Stimulated activated CD8-positive, alpha-beta memory T cell treated with anti-CD3 and anti-CD28 coated beads, Interleukin-2, amount 100 ng/mL, for 1 hour (primary cell): ENCODE measurements at places on chromosomes 7 and 10.

- no peak for DNase-seq
These were observed 244.2 kb upstream of the PLXDC2 start for GRCh38 chr10:19572056-19572455.

- DNase-seq: no peak
These were observed 129.5 kb upstream of the MYO3A start for GRCh38 chr10:25804505-25804904.

DNA sequence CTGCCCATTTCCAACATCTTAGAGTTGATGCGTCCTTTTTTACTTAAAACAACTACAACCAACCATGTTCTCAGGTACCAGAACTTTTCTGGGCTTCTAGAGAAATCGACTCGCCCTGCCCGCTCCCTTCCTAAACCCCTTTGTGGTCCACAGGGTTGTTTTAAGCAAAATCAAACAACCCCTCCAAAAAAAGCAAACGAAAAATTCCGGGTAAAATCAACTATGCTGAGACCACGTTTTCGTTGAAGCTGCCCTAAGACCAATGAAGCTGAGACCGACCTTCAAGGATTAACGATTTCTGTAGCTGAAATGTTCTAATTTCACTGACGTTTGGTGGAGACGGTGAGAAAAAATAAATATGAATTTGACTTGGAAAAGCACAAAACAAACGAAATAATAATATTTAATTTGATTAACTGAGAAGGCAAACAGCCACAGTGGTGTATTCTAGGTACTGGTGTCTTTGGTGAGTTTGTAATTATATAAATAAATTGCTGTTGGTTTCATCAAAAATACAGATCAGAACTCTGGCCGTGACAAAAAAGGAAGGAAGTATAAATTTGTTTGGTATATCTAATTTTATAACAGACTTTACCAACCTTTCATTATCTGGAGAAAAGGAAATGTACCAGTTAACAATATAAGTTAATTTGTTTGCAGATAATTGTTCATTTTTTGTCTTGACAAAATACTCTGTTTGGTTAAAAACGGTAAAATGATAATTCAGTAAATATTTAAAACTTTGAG lies 4.7 kb upstream of the IGF2BP3 start:
- DNase-seq: no peak

GRCh38 chr7:151174246-151175046 lies 7.0 kb upstream of the GBX1 start:
- no peak for DNase-seq

- DNase-seq: no peak
These were observed 20.7 kb downstream of the ZNF107 start for GRCh38 chr7:64686493-64687184.

- no peak for DNase-seq
These were observed 65.5 kb downstream of the LRRC17 start for GRCh38 chr7:102978284-102978683.

- DNase-seq: no peak
These were observed 42.9 kb downstream of the PRKG1 start for GRCh38 chr10:51117053-51117660.

- peak; percentile 28 for DNase-seq
These were observed 36.7 kb downstream of the PFKFB3 start for GRCh38 chr10:6239213-6239991.

DNA sequence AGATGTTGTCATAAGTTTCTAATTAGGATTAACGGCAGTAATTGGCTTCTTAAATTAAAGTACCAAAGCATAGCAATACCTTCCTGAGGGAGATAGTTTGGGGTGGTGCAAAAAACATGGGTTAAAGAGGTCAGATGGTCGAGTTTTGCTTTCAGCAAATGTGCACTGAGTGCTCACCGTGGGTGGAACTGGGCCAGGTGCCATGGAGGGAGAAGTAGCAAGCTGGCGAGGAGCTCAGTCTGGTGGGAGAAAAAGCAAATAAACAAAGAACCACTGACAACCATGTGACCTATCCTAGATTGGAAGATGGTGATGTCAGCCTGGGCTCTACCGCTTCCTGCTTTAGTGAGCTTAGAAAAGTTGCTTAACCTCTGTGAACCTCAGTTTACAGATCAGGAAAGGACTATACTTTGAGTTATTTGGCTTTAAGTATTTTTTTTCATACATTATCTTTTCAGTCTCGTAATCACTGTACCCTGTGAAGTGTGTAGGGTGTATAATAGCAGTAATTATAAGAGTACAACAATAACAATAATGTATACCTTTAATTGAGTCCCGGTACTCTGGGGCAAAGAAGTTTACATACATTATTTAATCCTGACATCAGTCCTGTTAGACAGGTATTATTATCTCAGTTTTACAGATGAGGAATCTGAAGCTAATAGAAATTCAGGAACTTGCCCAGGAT lies 69.0 kb upstream of the PDCD4 start:
- DNase-seq: peak; percentile 2

GRCh38 chr7:56046721-56047445 lies 4.4 kb downstream of the PSPH start:
- DNase-seq: no peak

GRCh38 chr10:14737808-14738545 lies 36.7 kb downstream of the FAM107B start:
- DNase-seq: no peak

DNA sequence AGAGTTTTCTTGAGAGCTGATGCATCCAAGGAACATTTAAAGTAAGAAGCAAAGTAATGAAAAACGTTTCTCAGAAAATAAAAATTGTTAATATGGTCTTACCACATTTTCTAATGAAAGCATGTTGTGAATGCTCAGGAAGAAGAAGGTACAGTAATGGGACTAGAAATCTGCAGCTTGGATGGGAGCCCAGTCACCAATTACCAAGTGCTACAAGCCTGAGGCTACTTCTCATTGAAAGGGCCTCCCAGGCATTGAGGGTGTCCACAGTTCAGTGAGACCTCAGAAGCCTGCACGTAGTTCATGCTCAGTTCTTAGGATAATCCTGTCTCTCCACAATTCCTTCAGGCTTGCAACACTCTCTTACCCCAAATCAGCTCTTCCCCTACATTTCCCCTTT lies 17.6 kb downstream of the PTN start:
- DNase-seq: no peak

- no peak for DNase-seq
These were observed 66.7 kb upstream of the FGL2 start for GRCh38 chr7:77266291-77266794.

DNA sequence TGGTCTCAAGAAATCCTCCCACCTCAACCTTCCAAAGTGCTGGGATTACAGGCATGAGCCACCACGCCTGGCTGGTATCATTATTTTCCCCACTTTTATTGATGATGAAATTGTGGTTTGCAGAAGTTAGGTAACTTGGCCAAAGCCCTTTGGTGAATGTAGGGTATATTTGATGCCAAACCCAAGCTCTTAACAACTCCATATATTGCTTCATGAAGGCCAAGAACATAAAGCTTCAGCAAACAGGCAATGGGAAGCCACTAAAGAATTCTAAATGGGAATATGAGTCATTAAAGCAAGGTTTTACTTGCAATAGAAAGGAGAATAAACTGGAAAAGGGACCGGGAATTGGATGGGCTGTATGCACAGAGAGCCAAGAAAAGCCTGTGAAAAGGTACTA lies 142.7 kb downstream of the KMT2E start:
- no peak for DNase-seq

GRCh38 chr10:19730167-19730906 lies 85.9 kb upstream of the PLXDC2 start:
- DNase-seq: no peak

DNA sequence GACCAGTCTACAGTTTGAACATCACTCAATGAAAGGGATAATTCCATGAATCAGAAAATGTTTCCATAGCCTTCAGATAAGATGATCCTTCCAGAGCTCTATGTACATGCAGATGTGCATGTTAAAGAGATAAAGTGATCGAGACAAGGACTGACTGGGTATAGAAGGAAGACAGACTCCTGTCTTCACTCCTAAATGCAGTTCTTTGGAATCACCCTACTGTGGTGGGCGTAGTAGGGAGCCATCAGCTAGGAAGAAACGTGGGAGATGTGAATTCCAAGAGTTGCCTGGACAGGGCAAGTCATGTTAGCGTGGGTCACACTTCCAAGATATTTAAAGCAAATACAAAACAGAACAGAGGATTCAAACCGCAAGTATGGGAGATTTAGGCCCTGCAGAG lies 23.9 kb downstream of the LOXL4 start:
- no peak for DNase-seq

DNA sequence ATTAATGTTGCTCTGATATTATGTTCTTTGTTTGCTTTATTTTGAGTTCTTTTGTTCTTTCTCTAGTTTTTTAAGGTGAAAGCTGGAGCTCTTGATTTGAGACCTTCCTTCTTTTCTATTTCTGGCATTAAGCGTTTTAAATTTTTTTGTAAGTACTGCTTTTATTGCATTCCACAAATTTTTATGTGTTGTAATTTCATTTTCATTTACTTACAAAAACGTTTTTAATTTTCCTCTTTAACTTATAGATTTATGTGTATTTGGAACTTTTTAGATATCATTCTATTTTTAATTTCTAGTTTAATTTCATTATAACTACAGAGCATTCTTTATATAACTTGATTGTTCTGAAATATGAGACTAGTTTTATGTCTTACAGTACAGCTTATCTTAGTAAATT lies 395.6 kb downstream of the ETV1 start:
- no peak for DNase-seq

- no peak for DNase-seq
These were observed 667 bp downstream of the KLLN start for GRCh38 chr10:87862679-87863052.

DNA sequence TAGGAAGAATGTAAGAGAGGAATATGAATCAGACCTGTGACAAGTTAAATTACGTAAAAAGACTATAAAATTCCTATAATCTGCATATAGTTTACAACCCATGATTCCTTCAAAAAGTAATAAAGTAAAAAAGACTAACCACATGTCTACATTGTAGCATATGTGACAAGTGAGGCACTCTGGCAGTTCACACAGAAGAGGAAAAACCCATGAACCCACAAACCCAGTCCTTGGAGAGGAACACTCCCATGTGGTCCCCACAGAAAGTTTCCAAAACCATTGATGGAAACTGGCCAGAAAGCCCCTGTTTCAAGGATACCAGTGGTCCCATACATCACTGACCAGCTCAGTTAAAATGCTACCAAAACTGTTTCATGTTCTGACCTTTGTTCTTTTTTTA lies 15.7 kb downstream of the KDM7A start:
- no peak for DNase-seq

GRCh38 chr10:16995867-16996529 lies 133.6 kb downstream of the CUBN start:
- DNase-seq: no peak

DNA sequence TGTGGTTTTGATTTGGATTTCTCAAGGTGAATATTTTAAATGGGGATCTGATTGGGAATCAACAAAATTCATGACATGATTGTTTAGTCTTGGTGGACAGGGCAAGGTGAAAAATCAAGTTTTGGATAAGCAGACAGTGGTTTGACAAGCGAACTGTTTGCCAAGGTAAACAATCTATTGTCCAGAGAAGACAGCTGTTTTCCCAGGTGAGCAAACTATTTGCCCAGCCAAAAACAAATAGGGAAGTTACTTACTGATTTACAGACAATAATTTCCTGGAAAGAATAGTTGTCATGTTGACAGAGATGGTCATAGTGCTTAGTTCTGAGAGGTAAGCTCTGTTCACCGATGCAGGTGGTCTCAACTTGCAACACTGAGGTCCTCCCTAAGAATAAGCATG lies 94.0 kb upstream of the STEAP1B start:
- DNase-seq: no peak
